ENCODE measurements at places on chromosomes 6 and 20.

DNA sequence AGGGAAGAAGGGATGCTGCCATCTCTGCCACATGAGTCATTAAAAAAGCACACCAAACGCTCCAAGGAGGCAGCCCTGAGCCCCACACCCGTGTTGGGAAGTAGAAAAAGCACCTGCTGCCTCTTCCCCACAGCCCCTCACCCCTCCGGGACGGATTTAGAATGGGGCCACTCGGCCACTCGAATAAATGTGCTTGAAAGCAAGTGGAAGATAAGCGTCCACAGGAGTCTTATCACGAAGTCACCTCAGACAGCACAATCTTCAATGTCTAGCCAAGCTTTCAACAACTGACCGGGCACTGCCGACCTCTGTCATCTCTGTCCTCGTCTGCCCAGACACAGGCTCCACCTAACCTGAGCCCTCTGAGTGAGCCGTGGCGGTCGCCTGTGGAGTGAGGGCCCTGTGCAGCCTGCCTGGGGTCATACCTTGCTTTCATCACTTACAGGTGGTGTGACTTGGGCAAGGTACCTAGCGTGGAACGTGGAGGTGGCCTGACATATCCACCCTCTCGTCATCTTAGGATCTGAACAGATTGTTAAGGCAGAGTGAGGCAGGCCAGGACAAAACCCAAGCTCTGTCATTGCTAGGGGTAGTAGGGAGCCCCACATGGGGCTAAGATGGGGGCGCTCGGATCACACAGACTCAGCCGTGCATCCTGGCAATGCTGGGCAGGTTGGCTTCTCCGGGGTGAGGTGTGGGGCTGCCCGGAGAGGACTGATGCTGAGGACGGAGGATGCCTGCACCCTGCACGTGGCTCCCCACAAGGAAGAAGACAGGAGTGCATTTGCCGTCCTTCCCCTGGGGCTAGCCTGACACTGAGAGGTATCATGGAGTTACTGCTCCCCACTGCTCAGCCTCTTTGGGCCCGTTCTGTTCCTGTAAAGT lies 34.8 kb downstream of the PSMG4 start:
- no peak for DNase-seq

- DNase-seq, result no peak
Measured at GRCh38 chr6:140073456-140073855, 699.0 kb upstream of the CITED2 start.

DNA sequence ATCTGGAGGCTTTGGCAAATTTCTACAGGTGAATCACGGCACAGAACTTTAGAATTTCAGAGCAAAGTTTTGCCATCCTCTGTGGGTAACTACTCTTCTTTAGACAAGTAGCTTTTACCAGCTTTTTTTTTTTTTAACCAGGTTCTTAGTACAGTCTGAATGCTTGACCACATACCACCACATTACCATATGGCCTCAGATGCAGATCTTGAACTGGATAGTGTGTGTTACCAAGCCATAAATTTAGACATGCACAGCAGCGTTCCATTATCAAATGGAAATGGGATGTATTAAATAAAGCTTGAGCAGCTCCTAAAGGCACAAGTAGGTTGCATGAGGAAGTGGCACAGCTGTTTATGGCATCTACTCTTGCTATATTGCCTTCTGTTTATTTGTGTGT lies 38.3 kb upstream of the PRSS16 start:
- no peak for DNase-seq

GRCh38 chr6:7148100-7148822 lies 40.5 kb downstream of the RREB1 start:
- DNase-seq, result no peak

- DNase-seq, result no peak
Measured at GRCh38 chr20:45405571-45406259, 2.4 kb upstream of the DBNDD2 start.

DNA sequence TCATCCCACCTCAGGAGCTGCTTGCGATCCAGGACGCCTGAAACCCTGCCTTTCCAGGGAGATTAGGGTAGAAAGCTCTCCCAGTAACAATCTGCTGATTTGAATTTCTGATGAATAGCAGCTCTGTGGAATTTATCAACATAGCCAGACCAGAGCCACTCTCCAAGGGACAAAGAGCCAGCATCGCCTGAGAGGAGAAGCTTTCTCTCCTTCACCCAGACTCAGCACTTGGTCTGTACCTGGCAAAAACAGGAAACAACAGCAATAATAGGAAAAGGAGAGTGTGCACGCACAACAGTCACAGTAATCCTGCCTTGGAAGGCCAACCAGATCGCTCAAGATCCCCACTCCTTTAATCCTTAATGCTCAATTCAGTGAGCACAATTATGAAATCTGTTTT lies 22.3 kb upstream of the ROS1 start:
- DNase-seq, result no peak

GRCh38 chr20:54056762-54057639 lies 13.4 kb downstream of the BCAS1 start:
- no peak for DNase-seq

- no peak for DNase-seq
Measured at GRCh38 chr20:58906894-58907293, 54.4 kb downstream of the GNAS start.

DNA sequence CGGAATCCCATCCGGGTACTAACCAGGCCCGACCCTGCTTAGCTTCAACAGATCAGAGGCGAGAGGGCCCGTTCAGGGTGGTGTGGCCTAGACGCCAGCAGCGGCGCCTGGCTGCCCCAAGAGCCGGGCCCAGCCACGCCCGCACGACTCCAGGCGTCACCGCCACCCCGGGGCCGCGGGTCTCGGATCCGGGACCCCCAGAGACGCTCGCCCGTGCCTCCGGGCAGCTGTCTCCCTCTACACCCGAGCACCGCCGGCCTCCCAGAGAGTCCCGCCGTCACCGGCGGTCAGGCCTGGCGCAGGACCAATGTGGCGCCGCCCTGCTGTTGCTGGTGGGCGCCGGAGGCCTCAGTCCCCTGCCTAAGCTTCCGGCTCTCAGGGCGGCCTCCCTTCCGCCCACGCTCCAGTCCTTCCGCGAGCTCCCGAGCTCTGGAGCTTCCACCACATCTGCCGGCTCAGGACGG lies 441.2 kb upstream of the DEFB115 start:
- no peak for DNase-seq

GRCh38 chr6:109747221-109747620 lies 56.1 kb downstream of the FIG4 start:
- DNase-seq, result no peak

DNA sequence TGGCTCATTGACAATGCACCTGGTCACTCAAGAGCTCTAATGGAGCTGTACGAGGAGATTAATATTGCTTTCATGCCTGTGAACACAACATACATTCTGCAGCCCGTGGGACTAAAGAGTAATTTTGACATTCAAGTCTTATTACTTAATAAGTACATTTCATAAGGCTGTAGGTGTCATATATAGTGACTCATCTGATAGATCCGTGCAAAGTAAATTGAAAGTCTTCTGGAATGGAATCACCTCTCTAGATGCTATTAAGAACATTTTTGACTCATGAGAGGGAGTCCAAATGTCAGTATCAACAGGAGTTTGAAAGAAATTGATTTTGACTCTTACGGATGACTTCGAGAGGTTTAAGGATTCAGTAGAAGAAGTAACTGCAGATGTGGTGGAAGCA lies 267.9 kb downstream of the CLVS2 start:
- DNase-seq, result no peak

DNA sequence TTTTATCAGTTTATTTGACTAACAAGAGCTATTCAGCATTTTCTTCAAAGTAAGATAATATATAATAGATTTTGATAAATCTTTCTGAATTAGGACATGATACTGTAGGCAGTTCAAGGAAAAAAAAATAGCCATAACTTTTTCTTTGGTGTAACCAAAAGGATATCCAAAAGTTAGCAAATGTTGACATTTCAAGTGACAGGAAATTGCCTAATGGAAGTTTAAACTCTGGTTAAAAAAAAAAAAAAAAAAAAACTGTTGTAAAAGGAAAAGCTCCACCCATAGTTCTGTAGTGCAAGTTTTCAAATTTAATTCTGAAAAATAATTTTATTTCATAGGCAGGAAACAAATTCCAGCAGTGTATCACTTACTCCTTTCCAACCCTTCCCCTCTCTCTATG lies 18.8 kb downstream of the HEBP2 start:
- DNase-seq, result no peak

- DNase-seq, result no peak
Measured at GRCh38 chr20:56171087-56172012, 77.2 kb upstream of the MC3R start.

DNA sequence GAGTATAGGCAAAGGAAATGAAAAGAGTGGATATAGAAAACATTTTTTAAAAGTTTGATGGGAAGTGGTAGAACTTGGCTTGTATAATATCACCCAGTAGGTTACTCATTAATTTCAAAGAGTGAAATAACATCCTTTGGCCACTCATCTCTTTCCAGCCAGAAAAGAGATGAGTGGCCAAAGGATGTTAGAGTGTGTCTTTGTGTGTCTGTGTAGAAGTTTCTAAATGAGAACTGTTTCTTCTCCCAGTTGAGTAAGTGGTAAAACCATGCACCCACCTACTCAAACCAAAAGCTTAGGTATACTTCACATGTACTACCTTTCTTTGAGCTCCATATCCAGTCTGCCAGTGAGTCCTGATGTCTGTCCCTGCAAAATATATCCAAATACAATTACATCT lies 47.7 kb upstream of the TMEM244 start:
- no peak for DNase-seq

- no peak for DNase-seq
Measured at GRCh38 chr6:169070506-169071176, 183.0 kb downstream of the THBS2 start.

DNA sequence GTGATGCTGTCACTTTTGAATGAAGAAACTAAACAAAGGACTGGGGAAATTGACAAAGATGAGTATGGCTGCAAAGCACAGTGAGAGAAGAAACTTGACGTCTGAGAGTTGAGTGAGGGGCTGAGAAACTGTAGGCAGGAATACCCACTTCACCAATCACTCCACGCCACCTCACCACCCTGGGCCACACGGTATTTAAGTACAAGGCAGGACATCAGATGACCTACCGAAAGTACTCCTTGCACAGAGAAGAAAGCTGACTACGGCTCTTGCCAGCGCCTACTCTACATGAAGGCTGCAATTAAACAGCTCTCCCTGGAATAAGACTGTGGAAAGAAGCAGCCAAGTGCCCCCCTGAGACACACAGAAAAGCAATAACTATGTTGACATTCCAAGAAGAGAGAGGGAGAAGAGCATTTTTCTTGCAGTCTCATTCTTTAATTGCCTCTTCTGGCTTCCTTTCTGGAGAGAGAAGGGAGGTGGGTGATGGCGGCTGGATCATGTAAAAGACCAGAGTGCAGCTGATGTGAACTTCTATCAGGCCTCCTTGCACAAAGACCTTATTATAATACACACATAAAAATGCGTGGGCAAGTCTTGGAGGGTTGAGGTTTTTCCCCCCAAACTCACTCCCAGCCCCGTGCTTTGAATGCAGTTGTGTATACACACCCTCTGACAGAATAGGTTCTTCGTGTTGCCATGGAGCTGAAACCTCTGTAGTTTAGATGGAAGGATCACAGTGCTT lies 44.6 kb downstream of the HIVEP2 start:
- DNase-seq, result no peak
